Activated T-cell treated with anti-CD3 and anti-CD28 coated beads for 24 hours (primary cell): ENCODE measurements at places on chromosomes 12 and 14.

DNA sequence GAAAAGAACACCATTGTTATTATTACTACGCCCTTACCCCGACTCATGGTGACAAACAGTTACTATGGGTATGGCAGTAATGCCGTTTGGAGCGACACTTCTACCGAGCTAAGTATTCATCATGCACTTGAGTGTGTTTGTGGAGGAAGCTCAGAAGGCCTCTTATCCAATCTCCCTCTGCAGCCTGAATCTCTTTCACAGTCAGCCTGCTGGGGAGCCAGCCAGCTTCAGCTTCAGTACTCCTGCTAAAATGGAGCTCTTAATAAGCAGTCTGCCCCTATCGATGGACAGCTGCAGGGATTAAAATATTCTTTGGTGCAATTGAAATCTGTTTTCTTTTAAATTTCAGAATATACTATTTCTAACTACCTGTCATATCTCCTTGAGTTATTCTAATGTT is 24.7 kb upstream of the ATP5MC2 start:
- no peak for DNase-seq

- no peak for DNase-seq
Measured at GRCh38 chr14:104223101-104224041, 85.0 kb downstream of the KIF26A start.

DNA sequence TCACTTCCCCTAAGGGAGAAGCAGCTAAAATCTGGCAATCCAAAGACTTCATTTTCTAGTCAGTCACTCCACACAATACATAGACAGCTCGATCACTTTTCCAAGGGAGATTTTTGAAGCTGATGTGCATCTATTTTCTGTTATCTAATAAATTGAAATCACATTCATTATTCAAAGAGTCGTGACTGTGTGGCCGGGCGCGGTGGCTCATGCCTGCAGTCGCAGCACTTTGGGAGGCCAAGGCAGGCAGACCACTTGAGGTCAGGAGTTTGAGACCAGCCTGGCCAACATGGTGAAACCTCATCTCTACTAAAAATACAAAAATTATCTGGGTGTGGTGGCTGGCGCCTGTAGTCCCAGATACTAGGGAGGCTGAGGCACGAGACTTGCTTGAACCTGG is 27.1 kb upstream of the PTGR2 start:
- DNase-seq, result no peak

GRCh38 chr14:92198804-92199203 is 77.0 kb downstream of the CPSF2 start:
- no peak for DNase-seq

- no peak for DNase-seq
Measured at GRCh38 chr12:43872396-43872795, 36.5 kb downstream of the TMEM117 start.

- no peak for DNase-seq
Measured at GRCh38 chr14:92861856-92862745, 60.8 kb upstream of the CHGA start.

GRCh38 chr12:74791365-74791764 is 253.7 kb downstream of the ATXN7L3B start:
- DNase-seq, result no peak

DNA sequence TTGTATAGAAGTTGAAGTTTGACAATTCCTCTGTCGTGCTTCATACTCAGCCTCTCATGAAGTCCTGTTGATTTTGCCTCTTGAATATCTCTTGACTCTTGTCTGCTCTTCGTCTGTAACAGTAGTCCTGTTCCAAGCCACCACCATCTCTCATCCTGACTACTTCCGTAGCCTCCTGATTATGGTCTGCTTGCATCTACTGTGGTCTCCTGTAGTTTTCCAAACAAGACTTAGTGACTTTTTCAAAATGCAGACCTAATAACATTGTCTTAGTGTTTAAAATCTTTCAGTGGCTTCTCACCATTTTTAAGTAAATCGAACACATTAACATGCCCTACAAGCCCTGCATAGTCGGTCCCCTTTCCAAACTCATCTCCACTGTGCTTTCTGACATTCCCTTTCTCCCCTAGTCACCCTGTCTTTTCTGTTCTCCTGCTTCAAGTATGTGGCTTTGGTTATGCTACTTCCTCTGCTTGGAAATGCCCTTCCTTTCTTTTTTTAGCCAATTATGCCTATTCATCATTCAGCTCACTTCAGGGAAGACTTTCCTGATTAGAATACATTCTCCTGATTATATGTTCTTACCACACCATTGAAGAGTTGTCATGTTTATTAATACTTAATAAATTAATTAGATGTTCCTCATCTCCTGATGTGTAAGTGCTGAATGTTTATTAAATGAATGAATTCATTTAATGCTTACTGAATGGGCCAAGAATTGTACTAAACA is 2.0 kb downstream of the SCYL2 start:
- DNase-seq, result no peak

DNA sequence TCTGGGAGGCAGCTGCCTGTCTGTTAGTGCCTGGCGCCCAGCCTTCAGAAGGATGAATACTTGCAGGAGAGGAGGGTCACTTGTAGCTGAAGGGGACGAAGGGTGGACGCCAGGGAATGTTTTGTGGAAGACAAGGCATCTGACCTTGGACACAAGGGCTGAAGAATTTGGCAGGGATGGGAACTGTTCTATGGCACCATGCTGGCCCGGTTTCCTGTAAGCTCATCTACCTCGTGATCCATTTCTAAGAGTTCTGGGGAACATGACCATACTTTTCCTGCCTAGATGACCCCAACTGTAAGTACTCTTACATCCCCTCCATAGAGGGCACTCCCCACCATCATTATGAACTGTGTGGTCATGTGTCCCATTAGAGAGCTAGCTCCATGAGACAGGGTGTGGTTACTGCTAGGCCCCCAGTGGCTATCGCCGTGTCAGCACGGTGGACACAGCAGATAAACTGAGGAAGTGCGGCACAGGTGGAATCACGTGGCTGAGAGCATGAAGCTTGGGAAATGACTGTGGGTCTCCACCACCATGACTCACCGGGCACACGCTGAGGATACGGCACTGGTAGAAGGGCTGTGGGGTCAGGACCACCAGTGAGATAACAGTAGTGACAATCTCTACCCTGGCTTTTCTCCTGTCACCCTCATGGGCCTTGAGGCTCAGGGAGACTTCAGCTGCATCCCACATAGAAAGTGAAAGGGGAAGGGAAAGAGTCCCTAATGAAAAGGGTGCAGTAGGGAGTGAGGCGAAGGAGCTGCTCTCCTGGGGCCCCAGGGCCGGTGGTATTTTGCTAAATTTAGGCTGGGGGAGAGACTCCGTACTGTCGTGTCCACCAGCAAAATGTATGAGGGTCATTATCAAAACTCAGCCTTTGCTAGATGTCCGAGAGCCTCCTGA is 252.6 kb downstream of the FOXN3 start:
- DNase-seq, result no peak

GRCh38 chr14:95327558-95328374 is 8.1 kb upstream of the CLMN start:
- DNase-seq, result no peak

DNA sequence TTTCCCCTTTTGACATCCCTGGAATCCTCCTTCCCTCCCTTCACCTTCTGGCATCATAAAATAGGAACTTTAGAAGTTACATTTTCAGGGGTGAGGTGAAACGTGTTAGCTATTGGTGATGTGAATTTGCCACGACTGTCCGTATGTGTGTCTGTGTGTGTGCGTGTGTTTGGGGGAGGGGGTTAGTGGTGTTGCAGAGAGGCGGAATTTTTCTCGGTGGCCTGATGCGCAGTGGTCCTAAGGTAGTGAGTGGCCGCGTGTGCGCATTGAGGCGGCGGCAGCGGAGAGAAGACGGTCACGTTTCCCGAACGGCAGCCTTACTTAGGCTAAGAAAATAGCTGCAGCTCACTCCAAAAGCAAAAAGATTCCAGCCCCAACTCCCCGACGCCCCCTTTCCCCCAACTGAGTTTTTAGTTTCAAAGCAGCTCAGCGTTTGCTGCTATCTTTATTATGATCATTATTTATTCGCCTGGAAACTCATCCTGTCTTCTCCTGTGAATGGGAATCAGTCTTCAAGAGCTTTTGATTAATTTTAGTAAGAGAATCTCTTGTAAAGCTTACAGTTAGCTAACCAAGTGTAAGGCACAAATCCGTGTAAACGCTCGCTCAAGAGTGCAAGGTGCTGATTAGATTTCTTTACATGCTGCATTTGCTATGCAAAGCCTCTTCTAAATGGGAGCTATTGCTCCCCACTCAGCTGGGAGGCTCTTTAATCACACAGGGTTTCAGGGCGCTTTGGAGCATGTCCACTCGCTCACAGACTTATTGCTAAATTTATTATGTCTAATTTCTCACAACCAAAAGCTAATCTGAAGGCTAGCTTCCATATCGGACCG is 4.7 kb downstream of the FLRT2 start:
- DNase-seq, result no peak

- DNase-seq, result no peak
Measured at GRCh38 chr14:62234849-62235248, 472.6 kb downstream of the SNAPC1 start.

GRCh38 chr14:87992718-87993628 is at the start of gene GALC:
Gene GALC, minus strand, starts transcription at chr14:87993182. Its CDS starts 18 bp downstream, at chr14:87993164.
- DNase-seq, result peak; percentile 91

DNA sequence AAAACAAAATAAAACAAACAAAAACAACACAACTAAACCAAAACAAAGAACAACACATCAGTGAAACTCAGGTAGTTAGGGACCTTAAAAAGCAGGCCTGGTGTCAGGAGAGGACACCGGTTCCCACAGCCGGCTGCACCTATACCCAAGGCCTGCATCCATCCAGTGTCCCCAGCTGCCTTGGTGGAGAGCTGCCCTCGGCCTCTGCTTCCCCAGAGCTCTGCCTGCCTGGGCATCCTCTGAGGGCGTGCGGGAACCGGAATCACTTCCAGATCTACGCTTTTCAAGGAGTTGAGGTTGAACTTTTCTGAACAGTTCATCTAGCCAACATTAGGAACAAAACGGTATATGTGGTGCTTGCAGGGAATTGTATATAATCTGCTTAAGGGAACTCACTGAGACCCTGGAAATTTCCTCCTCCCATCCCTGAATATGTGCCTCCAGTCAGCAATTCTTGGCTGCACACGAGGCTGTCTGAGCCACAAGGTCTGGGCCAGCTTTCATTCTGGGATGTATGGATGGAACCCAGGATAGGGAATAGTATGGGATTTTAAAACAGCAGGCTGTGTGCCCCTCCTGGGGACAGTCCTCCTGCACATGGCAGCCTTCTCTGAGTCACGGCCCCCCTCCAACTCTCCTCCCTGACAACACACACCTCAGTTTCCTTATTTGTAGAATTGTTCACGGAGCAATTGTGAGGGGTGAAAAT is 319.0 kb upstream of the RTL1 start:
- DNase-seq, result no peak

DNA sequence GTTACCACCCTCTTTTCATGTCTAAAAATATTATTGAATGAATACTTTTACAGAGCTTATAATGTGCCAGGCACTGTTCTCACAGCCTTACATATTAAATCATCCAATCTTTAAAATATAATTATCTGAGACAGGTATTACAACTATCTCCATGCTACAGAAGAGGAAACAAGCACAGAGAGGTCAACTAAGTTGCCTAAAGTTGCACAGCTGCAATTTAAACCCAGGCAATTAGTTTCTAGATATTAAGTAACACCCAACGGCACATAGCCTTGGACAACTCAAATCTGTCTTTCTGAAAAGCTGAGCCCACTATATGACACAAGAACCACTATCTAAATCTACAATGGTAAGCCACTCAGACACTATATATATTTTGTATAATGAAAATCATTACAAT is 92.6 kb downstream of the SLC2A13 start:
- no peak for DNase-seq

- DNase-seq, result no peak
Measured at GRCh38 chr12:108337235-108338223, 1.6 kb downstream of the CMKLR1 start.

GRCh38 chr12:131147894-131148293 is 194.2 kb downstream of the ADGRD1 start:
- DNase-seq, result no peak

DNA sequence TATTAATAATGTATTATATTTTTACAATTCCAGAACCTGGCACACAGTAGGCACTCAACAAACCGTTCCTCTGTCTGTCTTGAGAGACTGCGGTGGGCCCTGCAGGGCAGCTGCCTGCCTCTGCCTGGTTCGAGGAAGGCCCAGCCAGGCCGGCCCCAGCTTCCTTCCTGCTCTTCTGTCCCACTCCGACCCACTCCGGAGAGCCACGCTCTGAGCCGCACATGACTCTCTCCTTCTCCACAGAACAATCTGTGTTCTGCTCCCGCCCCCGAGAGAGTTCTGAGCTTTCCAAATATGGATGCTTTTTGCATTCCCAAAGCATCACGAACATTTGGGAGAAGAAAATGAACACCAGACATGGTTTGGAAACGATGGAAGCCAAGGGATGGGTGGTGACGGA is 57.3 kb downstream of the TTC7B start:
- no peak for DNase-seq

DNA sequence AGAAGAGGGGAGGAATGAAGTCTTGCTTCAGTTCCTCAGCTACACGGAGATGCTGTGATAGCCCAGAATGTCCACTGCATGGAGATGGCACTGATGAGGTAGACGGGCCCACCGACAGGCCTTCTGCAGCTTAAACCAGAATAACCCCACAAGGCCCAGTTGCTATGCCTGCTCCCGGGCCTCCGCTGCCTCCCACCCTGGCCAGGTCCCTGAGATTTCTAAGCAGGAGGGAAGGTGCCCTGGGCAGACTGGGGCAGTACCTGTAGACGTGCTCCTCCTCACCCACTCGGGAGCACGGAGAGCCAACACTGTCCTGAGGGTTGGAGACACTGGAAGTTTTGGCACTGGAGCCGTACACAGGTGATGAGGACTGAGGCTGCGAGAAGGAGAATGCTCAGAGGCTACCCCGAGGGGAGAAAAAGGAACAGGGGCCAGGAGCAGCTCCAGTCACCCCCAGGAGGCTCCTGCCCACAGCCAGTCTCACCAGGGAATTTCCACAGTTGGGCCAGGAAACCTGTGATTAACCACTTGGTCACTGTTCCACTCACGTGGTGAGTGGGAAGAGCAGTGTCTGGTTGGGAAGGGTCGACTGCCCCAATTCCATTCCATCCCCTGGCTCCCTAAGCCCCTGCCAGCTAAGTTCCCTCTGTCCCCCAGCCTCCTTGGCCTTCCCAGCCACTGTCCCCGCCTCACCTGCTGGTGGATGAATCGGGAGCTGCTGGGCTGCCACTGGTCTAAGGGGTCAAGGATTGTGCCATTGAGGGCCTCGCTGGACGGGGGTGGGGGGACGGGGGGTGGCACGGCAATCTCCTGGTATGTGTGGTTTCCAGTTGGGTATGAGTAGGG is 22.8 kb upstream of the RPLP0 start:
- DNase-seq, result no peak

DNA sequence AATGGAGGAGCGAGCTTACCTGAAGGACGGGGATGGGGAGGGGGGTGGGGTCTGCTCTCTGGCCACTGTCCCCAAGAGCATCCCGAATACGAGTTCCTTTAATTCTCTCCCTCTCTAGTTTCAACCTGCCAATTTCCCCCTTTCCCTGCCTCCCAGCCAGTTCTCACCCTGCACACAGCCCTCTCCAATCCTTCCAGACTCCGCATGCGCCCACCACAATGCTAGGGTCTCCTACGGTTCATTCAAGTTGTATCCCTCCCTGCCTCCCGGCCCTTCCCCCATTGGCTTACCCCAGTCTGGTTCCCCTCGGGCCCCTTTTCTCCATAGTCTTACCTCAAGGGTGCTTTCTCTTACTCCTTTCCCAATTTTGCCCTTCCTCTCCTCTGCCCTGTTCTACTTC is 708 bp upstream of the IGFBP6 start:
- DNase-seq, result no peak

- DNase-seq, result no peak
Measured at GRCh38 chr14:58732387-58732786, 94.6 kb downstream of the DACT1 start.

GRCh38 chr14:56803816-56804535 is 6.3 kb downstream of the OTX2 start:
- no peak for DNase-seq
